ENCODE measurements at places on chromosomes 2 and 18.

DNA sequence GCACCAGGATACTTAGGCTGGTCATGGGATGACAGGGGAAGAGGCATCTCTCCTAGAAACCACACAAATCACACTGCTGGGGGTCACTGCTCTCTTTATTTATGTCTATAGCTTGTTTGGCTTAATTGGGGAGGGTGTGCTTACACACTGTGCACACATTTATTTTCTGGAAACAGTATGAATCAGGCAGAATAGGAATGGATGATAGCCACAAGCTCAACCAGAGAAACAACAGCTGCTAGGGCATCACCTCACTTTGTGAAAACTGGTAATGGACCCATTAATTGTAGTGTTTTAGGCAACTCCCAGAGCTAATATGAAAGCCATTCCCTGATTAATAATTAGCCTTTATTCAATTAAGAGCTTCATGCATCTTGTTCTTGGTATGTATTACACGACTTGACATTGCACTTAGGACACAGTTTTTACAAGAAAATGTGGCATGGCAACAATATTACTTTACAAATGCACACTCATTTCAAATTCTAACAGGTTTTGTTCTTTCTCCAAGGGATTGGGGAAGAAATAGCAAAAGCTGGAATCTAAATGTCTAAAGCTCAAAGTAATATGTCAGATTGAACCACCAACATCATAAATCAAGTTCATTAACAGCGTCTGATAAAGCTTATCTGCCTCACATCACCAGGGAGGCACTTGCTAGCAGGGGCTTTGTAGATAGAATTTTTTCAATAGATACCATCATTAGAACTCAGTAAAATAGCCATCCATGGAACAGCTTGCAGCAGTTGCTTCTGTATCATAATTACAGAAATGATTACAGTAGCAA lies 361.9 kb upstream of the FSHR start:
- peak; percentile 39 for DNase-seq

- no peak for DNase-seq
Observed at GRCh38 chr18:76232779-76233178, 262.3 kb downstream of the ZNF516 start.

- DNase-seq = no peak
Observed at GRCh38 chr2:147630585-147630984, 214.2 kb upstream of the ACVR2A start.

GRCh38 chr2:143564419-143564818 lies 435.2 kb downstream of the ARHGAP15 start:
- no peak for DNase-seq

DNA sequence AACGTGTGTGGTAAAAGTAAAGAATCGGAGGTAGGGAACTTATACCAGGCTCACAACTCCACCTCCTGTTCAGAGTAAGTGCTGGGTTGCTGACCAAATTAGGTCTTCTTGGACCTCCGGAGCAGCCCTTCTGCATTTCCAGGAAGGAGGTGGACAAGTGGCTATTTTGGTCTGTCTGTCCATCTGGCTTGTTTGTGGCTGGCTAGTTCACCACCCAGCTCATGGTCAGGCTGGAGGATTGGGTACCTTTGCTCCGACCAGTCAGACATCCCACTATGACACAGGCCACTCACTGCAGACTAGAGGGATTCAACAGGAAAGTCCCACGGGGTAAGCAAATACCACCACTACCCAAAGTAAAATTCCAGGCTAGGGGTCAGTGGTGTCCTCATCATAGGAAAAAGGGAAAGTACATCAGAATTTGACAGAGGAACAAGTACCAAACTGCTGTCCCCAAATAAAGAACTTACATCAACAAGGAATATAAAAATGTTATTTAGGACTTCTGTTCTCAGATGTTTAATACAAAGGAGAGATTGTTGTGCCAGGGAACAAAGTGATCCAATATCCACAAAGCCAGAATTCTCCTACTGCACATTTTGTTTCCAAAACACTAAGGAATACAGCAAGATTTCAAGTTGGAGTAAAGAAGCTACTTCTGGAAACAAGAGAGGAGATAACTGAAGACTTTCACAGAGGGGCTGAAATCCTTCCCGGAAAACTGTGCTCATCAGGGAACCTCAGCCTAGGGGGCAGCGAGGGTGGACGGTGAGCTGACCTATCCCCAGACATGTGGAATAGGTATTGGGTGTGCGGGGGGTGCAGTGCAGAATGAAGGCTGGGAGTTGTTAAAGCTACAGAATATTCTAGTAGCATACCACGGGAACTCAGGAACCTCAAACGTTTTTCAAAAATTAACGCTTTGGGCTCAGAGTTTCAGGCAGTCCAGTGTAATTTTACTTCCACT lies 56.9 kb downstream of the BCL2 start:
- DNase-seq = no peak

DNA sequence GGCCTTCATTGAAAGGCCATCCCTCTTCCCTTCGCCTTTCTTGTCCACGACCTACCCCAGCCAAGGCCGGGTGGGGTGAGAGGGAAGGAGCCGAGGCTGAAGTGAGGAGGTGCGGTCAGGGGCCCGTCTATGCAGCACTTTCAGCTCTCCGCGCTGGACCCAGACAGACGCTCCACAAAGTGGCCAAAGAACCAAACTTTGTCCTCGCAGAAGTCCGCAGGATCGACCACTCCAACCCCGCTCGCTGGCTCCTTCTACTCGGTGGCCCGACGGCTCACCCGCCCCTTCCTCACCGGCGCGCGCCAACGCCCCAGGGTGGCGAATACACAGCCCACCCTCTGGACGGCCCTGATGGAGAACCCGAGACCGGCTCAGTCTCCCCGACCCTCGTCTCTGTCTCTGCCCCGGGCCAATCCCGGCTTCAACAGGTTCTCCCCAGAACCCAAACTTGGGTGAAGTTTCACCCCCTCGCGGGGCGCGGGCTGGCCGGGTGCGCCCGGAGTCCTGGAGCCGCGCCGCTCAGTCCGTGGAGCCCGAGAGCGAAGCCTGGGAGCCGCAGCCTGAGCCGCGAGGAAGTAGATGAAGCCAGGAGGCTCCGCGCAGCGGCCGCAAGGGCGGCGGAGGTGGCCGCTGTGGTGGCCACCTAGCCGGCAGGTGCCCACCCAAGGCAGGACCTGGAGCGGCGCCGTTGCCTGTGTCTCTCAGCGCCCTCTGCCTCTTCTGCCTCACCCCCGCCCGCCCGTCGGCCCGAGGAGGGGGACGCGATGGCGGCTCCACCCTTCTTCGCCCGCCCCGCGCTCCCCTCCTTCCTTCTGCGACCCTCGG lies 26.7 kb upstream of the ALPP start:
- DNase-seq = no peak

DNA sequence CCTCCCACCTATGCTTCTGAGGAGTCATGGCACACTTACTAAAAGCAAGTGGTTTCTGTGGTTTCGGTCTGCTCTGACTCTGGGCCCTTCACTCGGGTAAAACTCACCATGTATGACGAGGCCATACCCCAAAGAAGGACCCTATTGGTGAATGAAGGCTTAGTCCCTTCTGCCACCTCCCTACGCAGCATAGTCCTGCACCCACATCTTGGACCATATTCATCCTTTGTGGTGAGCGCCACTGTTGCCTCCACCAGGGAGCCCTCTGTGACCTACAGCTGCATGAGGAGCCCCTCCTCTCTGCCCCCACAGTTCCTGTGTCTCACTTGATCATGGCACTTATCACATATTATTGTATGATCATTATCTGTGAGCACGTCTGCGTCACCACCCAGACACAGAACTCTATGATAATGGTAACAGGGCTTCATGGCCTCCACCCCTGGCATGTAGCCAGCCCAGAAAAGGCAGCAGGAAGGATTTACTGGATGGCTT lies 113.3 kb downstream of the TFCP2L1 start:
- DNase-seq = no peak
